ENCODE measurements at places on chromosomes 2 and 18. TPM values are rescaled to one million over a fixed set of nuclear protein-coding genes. Genes with fewer than 3 reads are reported as not detected.

UGT1A4 gene
- total RNA-seq = not detected

DHRS9 gene
- total RNA-seq = 3.7 TPM

COMMD1 gene
- 49.2 TPM for total RNA-seq

SIGLEC15 gene
- total RNA-seq = 0.19 TPM

FOXD4L1 gene
- total RNA-seq = not detected

INSIG2 gene
- 14.8 TPM for total RNA-seq

Measured in vein endothelial cell (primary cell).